Body of pancreas (tissue), 4 donors: ENCODE measurements at places on chromosomes 12 and 14. TPM values are rescaled to one million over a fixed set of nuclear protein-coding genes. Genes with fewer than 3 reads are reported as not detected.

The SLC15A5 gene
- not detected for total RNA-seq

The SERPINA10 gene
- 3.0 TPM for total RNA-seq

The WNT5B gene
- not detected for total RNA-seq

The CBLN3 gene
- 4.9 TPM for total RNA-seq

The UBC gene
- 675 TPM for total RNA-seq

The TMEM30B gene
- total RNA-seq: 14.5 TPM

The FAM90A1 gene
- 0.26 TPM for total RNA-seq

The ZNF891 gene
- 2.0 TPM for total RNA-seq

The CLEC2D gene
- 7.5 TPM for total RNA-seq

The TSPAN19 gene
- total RNA-seq: not detected

The ANO4 gene
- total RNA-seq: 1.6 TPM

The TNFAIP2 gene
- total RNA-seq: 75.5 TPM

The HPD gene
- 3.0 TPM for total RNA-seq

The ATP2A2 gene
- 61.6 TPM for total RNA-seq

The RFX4 gene
- total RNA-seq: not detected

The SERPINA9 gene
- total RNA-seq: not detected

The MMP19 gene
- total RNA-seq: 23.4 TPM

The LTBP2 gene
- total RNA-seq: 15.8 TPM

The PAX9 gene
- not detected for total RNA-seq

The PLEKHH1 gene
- total RNA-seq: 54.7 TPM

The GLIPR1L1 gene
- not detected for total RNA-seq

The CLECL1 gene
- total RNA-seq: not detected

The CLIP1 gene
- 41.2 TPM for total RNA-seq

The ASB2 gene
- 7.0 TPM for total RNA-seq

The KRT79 gene
- total RNA-seq: not detected

The NUAK1 gene
- total RNA-seq: 9.1 TPM

The ANKRD52 gene
- total RNA-seq: 21.0 TPM

The KLRB1 gene
- total RNA-seq: 0.26 TPM

The P2RX2 gene
- 1.0 TPM for total RNA-seq

The PZP gene
- total RNA-seq: not detected

The MGP gene
- total RNA-seq: 162 TPM

The RTL1 gene
- total RNA-seq: not detected

The ADAM21 gene
- total RNA-seq: 0.52 TPM

The COL2A1 gene
- total RNA-seq: not detected

The PNP gene
- total RNA-seq: 24.9 TPM

The TMEM132C gene
- total RNA-seq: 8.2 TPM

The SERPINA6 gene
- total RNA-seq: 6.5 TPM

The TAS2R10 gene
- not detected for total RNA-seq

The ENDOU gene
- not detected for total RNA-seq

The SNRPF gene
- total RNA-seq: 6.7 TPM

The KLHL33 gene
- not detected for total RNA-seq

The JPH4 gene
- total RNA-seq: 0.99 TPM

The GSG1 gene
- 2.1 TPM for total RNA-seq

The BCL2L14 gene
- 6.3 TPM for total RNA-seq

The TAS2R42 gene
- total RNA-seq: not detected

The ASPG gene
- 0.99 TPM for total RNA-seq

The TDRD9 gene
- 2.0 TPM for total RNA-seq

The CELA1 gene
- not detected for total RNA-seq

The NRIP2 gene
- total RNA-seq: 0.26 TPM

The EEF1AKMT3 gene
- total RNA-seq: 15.0 TPM

The NEDD1 gene
- total RNA-seq: 15.5 TPM
